ENCODE measurements at places on chromosomes 7 and 10.

DNA sequence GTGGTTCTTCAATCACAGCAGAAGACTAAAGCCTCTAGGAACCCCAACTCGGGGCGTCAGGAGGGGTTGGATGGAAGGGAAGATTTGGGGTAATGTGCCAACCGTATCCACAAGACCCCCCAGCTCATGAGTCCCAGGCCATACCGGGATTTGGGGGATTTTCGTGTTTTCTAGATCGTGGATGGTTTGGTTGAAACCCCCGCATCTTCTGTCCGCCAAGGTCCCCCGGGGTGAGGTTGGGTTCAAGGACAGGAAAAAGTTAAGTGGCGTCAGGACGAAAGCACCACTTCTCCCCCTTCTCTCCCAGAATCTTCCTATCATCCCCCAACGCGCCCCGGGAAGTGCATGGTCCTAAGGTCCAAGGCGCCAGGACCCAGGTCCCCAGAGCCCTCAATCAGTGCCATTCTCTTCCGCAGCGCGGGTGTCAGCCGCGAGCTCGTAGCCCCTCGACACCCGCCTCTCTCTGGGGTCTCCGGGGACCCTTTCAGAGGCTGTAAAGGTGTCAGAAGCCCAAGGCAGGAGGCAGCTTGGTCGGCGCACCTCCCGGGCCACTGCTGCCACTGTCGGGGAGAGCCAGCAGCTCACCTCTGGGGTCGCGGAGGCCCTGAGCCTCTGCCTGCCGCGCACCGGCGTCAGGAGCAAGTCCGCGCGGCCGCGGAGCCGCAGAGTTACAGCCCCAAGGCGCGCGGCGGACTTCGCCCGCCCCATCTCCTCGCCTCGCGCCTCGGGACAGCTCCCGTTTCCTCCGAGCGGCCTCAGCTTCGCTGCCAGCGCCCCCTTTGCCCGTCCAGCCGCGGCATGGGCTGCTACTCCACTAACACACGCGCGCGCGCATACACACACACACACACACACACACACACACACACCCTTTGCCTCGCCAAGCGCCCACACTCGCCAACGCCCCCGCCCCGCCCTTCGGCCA lies 1.5 kb downstream of the MKX start:
- no peak for DNase-seq

DNA sequence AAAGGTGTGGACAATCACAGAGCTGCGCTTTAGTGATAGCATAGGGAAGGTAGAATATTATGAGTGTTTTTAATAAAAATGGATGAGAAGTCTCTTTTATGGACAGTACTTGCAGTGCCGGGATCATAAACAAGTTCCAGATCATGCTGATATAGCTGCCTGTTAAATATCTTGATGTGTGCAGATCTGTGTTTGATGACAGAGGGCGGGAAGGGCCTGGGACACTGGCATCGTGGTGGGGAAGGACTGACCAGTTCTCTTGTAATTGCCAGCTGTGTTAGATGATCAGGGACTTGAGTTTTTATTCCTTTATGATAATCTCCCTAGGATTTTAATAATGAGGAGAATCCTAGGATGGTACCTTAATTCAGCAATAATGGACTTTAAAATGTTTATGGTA lies 14.6 kb downstream of the SND1 start:
- DNase-seq: no peak

- no peak for DNase-seq
Observed at GRCh38 chr7:73833251-73833919, 2.6 kb downstream of the CLDN4 start.

DNA sequence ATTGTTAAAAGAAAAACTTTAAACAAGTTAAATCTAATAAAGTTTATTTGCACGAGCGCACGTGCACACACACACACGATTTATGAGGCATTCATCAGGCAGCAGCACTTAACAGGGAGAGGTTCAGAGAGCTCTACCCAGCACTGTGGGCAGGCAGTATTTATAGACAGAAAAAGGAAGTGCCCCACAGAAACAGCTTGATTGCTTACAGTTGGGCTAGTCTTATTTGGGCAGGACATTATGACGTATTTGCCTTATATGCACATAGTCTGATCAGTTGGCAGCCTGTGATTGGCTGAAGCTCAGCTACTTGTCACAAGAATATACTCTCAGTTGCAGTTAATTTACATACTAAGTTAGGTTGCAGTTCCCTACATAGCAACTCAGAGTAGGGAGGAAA lies 1.2 kb upstream of the SDHAF3 start:
- no peak for DNase-seq

DNA sequence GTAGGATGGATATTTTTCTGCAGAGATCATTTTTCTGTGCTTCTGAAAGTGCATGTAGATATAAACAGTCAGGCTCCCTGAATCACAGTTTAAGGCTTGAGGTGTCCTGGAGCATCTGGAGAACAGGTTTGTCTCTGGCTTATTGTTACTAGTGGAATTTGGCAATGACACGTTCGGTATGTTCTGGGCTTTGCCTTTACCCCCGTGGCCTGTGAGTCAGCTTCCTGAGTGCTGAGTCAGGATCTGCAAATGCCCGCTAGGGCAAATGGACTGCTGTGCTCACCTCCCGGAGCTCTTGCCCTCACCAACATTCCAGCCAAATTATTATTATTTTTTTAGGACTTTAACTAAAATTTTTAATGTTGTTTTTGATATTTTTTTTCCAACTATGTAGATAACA lies 192.5 kb upstream of the PRSS1 start:
- DNase-seq: peak; percentile 89

DNA sequence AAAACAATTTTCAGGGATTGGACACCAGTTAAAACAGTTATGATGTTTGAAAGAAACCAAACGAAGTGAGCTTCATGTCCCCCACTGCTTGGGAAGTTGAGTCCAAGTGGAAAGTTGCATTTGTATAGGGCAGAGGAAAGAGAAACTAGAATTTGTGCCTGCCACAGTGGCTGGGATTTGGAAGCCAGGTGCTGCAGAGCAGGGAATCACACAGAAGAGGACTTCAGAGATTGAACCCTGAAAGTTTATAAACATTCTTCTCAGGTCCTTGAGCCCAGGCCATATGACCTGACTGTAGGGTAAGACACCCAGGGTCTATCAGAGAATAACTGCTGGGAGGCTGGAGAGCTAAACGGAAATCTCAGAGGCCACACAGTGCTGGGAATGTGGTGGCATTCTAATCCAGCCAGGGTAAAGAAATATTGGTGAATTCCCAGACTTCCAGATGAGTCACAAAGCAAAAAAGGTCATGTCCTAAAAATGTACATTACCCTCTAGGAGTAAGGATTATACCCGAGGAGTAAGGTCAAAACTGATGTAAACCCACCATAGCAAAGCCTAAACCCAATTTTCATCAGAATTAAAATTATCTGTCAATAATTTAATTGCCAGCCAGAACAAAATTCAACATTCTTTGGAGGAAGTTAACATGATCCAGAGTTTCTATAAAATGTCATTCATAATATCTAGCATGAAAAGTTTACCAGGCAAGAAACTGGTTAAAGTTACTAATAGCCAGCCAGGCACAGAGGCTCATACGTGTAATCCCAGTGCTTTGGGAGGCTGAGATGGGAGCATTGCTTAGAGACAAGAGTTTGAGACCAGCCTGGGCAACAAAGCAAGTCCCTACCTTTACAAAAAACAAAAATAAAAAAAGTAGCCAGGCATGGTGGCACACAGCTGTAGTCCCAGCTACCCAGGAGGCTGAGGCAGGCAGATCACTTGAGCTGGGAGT lies 31.2 kb downstream of the TOMM7 start:
- DNase-seq: peak; percentile 17

GRCh38 chr7:18166002-18166401 lies 138.4 kb upstream of the PRPS1L1 start:
- DNase-seq: no peak

GRCh38 chr10:106566873-106567272 lies 597.6 kb downstream of the SORCS1 start:
- no peak for DNase-seq

DNA sequence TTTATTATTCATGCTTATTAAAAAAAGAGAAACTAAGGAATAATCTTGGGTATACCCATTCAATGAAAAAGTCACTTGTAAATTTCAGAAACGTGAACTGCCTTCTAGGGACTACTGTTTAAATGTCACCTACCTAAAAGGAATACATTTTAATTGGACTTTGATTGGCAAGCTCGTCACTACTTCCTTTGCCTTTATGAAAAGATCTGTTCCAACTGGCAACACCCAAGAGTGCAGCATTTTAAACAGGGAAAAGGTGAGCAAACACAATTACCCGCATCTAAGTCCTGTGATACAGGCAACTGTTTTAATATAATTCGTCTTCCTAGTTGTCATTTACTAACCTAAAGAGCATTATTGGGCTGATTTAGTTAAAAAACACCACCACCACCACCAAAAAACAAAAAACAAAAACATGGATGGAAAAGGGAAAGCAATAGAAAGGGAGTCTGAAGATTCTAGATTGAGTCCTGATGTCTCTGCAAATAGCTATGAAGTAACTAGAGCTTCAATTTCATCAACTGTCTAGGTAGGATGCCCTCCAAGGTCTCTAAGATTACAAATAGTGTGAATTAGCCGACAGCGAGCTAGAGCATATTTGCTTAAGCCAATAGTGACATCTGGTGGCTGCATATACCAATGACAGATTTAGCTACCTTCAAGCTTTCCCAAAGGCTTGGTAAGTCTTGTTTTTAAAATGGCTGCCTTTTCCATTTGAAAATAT lies 33.8 kb upstream of the ICA1 start:
- peak; percentile 74 for DNase-seq

DNA sequence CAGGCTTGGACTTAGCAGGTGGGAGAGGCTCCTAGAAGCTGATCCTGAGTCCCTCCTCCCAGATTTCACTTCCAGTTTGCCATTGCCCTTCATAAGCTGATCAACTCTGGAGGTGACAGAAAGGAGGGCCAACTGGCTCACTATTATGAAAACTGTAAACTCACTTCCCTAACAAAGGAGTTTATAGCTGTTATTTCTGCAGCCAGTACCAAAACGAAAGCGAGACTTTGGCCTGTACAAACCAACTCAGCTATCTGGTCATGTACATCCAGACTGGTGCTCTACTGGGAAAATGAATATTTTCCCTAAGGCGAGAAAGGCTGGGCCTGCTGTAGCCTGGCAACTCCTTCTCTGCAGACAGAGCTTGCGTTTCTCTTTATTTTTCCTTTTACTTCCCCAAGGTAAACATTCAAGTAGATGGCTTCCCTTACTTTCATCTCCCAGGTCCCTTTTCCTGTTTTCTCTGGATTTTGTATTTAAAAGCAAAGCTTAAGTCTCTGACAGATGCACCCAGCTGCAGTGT lies 54.7 kb downstream of the GALNT17 start:
- DNase-seq: no peak

DNA sequence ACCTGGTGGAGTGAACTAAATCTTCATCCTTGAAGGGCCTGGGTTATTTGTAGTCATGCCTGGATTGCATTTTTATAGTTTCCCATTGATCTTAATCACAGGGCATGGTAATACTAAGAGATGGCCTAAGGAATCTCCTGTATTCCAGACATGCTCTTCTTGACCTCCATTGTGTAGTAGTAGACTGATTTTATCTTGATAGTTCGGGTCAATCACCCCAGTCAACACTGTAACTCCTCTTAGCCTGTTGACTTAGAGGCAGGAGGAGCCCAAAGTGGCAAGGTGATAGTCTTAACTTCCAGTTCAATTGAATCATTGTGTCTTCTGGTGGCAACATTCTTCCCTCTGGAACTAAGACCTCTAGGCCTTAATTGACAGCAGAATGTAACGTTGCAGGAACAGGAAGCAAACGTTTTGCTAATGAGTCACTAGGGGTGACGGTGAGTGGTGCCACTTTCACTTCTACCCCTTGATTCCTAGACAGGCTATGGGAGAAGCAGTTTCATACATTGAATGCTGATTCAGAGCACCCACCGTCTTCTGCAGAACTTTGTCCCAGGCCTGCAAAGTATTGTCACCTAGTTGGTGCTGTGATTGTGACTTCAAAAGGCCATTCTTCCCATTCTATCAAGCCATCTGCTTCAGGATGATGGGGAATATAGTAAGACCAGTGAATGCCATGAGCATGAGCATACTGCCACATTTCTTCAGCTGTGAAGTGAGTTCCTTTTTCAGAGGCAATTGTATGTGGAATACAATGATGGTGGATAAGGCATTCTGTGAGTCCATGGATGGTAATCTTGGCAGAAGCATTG lies 24.0 kb upstream of the PAPSS2 start:
- peak; percentile 64 for DNase-seq

DNA sequence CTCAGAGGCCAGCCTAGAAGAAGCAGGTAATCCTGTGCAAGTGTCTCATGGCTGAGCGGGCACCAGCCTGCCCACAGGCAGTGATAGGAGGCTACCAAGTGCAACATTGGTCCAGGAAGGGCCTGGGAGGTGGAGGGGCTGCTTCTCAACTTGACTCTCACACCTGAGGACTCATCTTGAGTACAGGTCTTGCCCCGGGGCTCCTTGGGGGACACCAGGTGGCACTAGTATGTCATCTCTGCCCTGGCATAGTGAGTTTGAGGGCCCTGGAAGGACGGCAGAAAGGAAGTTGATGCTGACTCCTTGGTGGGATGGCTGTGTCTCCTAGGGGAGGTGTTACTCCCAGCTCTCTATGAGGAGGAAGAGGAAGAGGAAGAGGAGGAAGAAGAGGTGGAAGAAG lies 2.3 kb downstream of the CCDC136 start:
- DNase-seq: no peak

- no peak for DNase-seq
Observed at GRCh38 chr7:95404316-95404865, 8.2 kb upstream of the PON3 start.

DNA sequence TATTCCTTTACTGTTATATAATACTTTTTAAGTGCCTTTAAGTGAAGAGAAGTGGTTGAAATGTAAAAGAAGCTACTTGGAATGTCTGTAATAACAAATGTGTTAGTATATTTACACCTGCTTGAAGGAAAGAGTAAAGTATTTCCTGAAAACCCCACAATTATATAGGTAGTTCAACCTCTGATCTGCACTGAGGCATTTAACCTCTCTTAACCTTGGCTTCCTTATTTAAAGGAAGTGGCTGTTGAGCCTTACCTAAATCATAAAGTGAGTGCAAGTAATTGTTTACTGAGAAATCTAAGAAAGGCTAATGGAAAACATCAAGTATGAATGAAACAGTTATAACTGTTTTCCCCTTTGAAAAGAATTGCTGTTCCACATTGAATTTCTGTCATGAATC lies 294.5 kb downstream of the ADK start:
- no peak for DNase-seq

- DNase-seq: peak; percentile 37
Observed at GRCh38 chr10:24415455-24416125, 206.7 kb downstream of the KIAA1217 start.

Data from RWPE1 (cell line).